IMR-90 (cell line): ENCODE measurements at places on chromosomes 3 and 15. TPM values are rescaled to one million over a fixed set of nuclear protein-coding genes. Genes with fewer than 3 reads are reported as not detected.

DNA sequence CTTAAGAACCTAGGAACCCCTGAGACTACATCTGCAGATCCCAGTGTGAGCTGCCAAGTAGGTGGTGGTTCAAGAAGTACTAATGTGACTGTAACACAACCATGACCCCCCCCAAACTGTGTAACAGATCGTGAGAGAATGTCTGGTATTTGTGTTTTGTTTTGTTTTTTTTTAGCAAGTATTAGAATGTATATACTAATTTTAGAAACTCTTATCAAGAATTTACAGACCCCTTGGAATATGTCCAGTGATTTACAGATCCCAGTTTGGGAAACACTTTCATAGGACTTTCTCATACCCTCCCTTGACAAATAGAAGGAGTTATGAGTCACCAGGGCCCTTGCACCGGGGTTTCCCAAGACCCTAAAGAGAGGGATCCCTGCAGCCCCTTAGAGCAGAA, 79.8 kb downstream of the SEMA5B start:
- H3K27ac ChIP-seq, result no peak overlapping the region
- no peaks in the 10 kb centered on the region for H3K36me3 ChIP-seq
- no peak overlapping the region for H3K4me3 ChIP-seq

- H3K27me3 ChIP-seq, result no peaks in the 10 kb centered on the region
- no peaks in the 10 kb centered on the region for H3K4me1 ChIP-seq
- H3K4me3 ChIP-seq, result no peak overlapping the region
- no peak overlapping the region for H3K27ac ChIP-seq
These were observed 162.2 kb downstream of the ATP10A start for GRCh38 chr15:25700916-25701315.

DNA sequence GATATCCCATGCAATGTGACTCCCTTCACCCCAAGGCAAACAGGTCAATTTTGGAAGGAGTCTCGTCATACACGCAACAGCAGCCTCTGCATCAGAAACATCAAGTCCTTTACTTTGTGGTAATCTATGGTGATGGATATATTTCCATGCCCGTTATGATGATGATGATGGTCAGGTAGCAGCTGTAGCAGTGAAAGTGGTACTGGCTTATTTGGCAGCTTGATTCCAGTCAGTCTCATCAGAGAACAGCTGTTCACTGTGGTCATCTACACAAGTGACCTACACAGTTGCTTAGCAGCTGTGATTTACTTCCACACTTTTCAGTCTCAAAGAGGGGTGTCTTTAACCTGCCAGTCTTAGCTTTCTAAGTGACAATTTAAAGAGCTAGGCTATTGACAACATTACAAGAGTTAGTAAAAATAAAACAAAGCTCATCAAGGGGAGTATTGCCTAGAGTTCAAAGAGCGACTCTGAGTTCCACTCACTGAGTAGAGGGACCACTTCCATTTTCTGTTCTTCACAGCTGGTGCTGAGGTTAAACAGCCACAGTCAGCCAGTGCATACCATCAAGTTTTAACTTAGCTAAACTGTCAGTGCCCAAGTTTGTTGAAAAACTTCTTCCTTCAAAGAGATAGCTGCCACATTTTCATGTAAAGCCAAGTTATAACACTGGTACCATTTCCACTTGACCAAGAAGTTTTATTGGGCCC, 587.4 kb upstream of the KCNMB2 start:
- no peak for DNase-seq
- H3K27me3 ChIP-seq, result no peaks in the 10 kb centered on the region
- H3K4me1 ChIP-seq, result no peaks in the 10 kb centered on the region
- H3K36me3 ChIP-seq, result no peaks in the 10 kb centered on the region

DNA sequence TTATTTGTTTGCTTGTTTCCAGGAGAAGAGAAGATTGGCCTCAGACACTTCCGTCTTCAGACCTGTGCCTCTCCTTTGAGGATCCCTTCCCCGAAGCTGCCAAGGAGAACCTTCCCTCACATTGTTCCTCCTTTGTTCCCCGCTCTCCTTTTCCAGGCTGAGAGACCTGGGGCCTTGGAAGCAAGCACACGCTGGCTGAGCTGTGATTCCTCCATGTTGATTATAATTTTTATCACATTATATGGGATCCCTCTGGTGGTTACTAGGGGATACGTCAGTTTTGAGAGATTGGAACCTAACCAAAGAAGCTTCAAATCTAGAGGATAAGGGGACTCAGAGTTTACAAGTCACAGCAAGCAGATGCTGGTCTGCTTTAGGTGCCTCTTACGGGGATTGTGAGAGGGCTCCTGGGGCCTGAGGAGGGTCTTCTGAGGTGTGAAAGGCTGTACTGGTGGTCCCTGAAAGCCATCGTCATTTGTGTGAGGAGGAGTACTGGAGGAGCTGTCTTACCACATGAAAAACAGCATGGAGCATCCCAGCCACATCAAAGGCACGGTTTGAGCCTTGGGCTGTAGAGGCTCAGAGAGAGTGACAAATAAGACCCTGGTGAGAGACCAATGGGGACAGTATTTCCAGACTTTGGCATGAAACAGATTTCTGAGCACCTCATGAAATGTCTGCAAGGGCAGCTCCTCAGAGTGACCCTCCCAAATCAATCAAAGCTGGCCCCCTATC, 760.1 kb upstream of the CFAP20DC start:
- H3K27me3 ChIP-seq, result no peaks in the 10 kb centered on the region
- no peak overlapping the region for H3K4me3 ChIP-seq
- H3K4me1 ChIP-seq, result peaks cover 10% of the 10 kb centered on the region

The GOLGA6L9 gene
- 1.7 and 2.6 TPM in 2 replicates for polyA plus RNA-seq

DNA sequence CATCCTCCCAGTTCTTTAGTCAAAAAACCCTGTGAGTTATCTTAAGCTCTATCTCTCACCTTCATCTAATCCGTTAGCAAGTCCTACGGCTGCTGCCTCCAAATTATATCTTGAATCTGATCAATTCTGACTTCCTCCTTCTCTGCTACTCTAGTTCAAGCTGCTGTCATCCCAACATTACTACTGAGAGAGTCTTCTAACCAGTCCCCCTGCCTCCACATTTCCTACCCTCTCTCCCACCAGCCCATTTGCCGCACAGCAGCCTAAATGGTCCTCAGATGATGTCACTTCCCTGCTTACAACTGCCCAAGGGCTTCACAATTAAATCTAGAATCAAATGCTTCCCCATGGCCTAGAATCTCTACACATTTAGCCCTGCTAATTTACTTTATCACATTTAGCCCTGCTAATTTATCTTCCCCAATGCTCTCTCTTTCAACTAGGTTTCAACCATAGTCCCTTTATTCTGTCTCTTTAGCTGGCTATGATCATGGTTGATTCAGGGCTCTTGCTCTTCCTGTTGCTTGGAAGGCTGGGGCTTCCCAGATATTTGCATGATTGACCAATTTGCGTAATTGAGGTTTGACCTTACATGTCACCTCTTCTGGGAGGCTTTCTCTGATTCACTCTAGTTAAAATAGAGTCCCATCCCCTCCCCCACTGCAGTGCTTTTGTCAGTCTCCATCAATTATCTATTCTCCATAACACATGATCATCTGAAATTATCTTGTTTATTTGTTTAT, 11.0 kb upstream of the ARL14 start:
- H3K4me1 ChIP-seq, result peaks cover 4% of the 10 kb centered on the region
- no peaks in the 10 kb centered on the region for H3K27me3 ChIP-seq
- no peaks in the 10 kb centered on the region for H3K36me3 ChIP-seq
- H3K4me3 ChIP-seq, result no peak overlapping the region
- peak overlapping the region; percentile 51 for H3K27ac ChIP-seq

The SPINT1 gene
- polyA plus RNA-seq, result 1.8 and 2.1 TPM in 2 replicates

GRCh38 chr3:82891028-82891427, 1129.6 kb upstream of the GBE1 start:
- H3K27ac ChIP-seq, result no peak overlapping the region
- no peak for DNase-seq
- no peak overlapping the region for H3K4me3 ChIP-seq
- no peaks in the 10 kb centered on the region for H3K27me3 ChIP-seq
- no peaks in the 10 kb centered on the region for H3K36me3 ChIP-seq

DNA sequence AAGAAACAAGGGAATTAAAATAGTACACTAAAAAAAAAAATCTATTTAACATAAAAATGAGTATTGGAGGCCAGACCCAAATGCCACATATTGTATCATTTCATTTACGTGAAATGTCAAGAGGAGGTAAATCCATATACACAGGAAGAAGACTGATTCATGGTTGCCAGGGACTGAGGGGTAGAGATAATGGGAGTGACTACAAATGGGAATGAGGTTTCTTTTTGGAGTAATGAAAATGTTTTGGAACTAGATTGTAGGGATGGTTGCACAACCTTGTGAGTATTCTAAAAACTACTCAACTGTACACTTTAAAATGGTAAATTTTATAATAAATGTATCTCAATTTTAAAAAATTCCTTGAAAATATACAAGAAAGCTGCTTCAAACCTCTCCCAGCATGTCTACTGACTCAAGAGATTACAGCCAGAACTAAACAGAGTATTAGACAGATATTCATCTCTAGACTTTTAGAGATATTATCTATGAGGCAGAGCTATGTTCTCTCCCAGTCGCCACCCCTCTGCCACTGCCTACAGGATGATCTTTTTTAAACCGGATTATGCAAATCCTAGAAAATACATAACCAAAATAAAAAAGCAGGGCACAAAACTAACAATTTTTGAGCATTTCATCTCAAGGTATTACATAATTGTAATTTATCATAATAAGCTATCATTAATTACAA, 6.2 kb downstream of the HLTF start:
- 0 out of 2 replicates have a peak, but pooled peaks cover 2% of the 10 kb centered on the region for H3K4me1 ChIP-seq
- no peaks in the 10 kb centered on the region for H3K27me3 ChIP-seq
- peak; percentile 8 for DNase-seq

The GPR149 gene
- polyA plus RNA-seq, result not detected in 2 replicates

GRCh38 chr15:36761132-36761847, 181.9 kb downstream of the CDIN1 start:
- H3K4me3 ChIP-seq, result no peak overlapping the region
- H3K4me1 ChIP-seq, result no peaks in the 10 kb centered on the region; the same call in 1 of the 2 replicates
